ENCODE measurements at places on chromosomes 12 and 14.

DNA sequence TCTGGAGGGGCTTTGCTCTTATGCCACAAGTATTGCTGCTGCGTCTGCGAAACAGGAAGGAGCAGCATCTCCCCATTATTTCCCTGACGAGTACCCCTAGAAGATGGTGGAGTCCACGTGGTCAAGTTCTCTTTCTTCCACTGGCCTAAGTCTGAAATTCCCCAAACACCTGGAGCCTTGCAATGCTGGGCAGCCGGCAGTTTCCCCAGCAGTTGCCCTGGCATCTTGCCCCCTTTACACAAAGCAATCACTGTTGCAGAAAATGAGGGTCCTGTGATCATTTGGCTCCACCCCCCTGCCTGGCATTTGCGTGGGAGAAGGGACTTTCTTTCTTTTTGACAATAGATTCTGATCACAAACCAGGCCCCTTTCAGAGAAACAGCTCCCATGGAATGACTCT, 56.9 kb downstream of the FOS start:
- DNase-seq: no peak

DNA sequence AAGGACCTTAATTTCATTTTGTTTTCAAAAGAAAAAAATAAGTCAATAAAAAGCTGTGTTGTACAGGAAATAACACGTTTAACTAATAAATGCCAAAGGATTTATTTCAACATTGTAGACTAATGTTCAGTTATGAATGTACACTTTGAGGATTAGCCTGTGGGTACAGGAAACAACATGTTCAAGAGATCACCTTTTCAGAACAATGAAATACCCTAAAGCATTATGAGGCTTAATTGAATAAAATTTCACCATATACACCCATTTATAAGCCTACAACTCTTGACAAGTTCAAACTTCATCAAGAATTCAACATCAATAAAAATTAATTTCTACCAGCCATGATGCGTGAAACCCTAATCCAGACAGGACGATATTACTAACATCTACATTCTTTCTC, 56.6 kb upstream of the SLC6A15 start:
- no peak for DNase-seq

- no peak for DNase-seq
These were observed 38.4 kb downstream of the FRS2 start for GRCh38 chr12:69508621-69509020.

GRCh38 chr14:68225321-68225720, 405.7 kb downstream of the RAD51B start:
- no peak for DNase-seq

- no peak for DNase-seq
These were observed 350.6 kb downstream of the DPF3 start for GRCh38 chr14:72543341-72543740.

- DNase-seq: no peak
These were observed 12.1 kb downstream of the SYNE3 start for GRCh38 chr14:95504135-95505029.

DNA sequence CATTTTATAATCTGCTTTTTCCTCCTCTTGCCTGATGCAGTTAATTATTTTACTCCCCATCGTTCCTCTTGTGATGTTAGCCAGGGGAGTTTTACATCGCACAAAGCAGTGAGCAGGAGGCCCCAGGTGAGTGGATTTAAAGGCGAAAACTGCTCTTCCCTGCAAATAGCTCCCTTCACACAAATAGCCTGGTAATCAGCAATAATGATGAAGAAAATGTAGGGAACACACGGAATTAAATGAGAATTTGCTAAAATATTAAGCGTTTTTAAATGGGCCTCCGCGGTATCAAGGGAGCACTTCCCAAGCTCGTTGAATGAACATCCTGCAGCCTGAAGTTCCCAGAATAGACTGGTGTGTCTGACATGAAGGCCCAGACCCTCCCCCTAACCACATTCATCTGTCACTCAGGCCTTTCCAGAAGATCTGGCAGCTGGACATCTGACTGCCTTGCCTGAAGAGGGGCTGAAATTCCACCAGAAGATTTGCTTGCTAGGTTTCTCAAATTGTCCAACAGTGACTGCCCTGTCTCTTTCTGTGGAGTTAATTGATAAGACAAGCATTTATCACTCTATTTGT, 127.2 kb downstream of the CCDC60 start:
- DNase-seq: no peak

DNA sequence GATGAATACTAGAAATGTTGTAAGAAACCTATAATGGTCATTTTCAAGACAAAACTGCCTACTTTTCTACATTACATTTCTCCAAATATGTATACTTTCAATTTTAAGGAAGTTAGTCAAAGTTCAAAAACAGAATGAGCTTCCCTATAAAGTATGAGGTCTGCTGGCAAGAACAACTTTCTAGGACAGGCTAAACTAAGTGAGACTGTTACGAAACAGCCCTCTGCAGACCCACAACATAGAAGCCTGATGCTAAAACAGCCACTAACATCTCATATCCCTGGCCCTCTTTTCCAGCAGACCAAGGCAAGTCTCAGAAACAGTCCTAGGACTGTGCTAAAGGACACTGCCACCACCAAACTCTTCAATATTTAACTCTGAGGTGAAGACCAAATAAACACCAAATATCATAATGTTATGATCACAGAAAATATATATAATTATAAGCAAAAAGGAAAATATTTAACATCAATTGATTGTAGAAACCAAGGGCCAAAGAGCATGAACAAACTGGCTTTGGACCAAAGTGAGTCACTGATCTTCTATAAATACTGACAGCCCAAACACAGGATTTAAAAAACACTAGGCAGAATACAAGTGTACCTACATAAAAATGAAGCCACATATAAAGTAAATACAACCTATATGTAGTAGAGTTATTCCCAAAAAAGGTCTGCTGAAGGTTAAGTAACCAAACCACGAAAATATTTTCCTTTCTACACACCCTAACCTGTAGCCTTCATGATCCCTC, 27.7 kb downstream of the PPP4R3A start:
- DNase-seq: no peak

DNA sequence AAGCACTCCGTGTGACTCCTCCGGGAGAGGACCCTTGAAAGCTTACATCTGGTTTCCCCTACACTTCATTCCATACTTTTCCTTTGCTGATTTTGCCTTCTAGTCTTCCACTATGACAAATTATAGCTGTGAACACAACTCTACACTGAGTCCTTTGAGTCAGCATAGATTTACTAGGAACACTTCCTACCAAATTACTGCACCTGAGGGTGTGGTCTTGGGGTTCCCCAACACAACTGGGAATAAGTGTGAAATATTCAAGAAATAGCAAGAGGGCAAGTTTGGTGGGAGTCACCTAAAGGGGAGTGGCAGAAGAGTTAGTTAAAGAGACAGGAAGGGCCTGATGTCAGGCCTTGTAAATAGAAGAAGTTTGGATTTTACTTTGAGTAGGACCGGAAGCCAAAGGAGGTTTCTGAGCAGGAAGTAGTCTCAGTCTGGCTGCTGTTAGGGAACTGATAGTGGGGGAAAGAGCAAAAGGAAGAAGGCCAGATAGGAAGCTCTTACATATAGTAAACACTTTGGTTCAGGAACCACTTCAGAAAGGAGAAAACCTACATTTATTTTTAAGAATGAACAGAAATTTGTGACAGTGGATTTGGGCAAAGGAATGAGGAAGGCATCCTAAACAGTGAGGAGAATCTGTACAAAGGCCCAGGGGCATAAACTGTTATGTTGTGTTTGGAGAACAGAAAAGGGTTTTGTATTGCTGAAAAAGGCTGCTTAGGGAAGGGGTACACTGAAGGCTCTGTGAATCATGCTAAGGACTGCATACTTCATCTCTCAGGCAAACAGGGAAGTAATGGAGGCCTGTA, 14.2 kb downstream of the SEL1L start:
- no peak for DNase-seq

- DNase-seq: no peak
These were observed 128.8 kb downstream of the NDUFA12 start for GRCh38 chr12:94874518-94875302.

GRCh38 chr12:110039085-110039807, 9.1 kb downstream of the C12orf76 start:
- DNase-seq: no peak

DNA sequence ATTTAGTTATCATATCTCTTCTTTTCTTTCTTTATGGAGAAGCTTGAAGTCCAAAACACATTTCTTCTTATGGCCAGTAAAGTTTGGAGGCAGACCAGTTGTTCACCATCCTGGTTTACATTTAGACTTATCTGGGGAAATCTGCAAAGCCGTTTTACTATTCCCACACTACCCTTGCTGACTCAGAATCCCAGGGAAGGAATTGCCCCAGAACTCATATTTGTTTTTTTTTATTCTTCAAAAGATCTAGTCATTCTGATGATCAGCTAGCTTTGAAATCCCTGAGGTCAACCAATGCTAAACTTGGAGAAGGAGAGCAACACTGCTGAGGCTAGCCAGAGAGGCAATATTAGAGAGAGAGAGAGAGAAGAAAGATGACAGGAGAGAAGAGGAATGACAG, 12.3 kb upstream of the LMO3 start:
- no peak for DNase-seq

- DNase-seq: no peak
These were observed 461 bp downstream of the SLC8A3 start for GRCh38 chr14:70188322-70188658.

DNA sequence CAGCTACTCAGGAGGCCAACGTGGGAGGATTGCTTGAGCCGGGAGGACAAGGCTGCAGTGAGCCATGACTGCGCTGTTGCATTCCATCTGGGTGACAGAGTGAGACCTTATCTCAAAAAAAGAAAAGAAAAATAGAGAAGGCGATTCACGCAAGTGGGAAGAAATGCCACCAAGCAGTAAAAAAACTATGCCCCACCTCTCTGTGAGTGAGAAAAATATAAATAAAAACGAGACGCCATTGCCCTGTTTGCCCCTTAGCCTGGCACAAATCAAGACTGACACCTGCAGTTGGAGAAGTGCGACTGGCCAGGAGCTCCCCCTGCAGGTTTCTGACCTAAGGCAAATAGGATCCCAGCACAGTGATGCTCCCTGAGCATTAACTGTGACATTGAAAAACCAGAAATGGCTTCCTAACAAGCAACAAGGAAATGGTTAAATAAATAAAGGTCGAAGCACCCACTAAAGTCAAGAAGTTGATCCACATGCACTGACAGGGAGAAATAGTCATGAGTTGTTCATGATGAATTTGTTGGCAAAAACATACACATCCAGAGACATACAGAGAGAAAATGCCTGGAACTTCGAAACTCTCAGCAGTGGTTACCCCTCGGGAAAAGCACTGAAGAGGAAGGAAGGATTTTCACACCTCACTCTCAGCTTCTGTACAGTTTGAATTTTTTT, 21.1 kb downstream of the GSC start:
- no peak for DNase-seq

- no peak for DNase-seq
These were observed 120.1 kb downstream of the TTC7B start for GRCh38 chr14:90695997-90696660.

DNA sequence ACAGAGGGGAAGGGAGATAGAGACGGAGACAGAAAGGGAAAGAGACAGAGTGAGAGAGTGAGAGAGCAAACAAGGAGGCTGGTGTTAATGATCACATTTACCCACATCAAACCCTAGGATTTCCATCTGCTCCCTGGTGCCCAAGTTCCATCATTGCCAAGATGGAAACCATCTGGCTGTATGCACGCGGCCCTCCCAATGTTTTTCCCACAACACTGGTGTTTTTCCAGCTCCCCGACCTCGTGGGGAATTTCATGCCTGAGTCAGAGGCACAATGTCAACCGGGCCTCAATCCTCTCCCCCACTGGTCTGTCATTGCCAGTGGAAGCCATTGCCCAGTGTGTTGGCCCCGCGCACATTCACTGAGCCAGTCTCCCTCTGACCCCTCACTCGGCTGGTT, 19.9 kb upstream of the BDKRB2 start:
- no peak for DNase-seq

GRCh38 chr12:101813117-101813516, 17.6 kb downstream of the GNPTAB start:
- DNase-seq: no peak

- peak; percentile 10 for DNase-seq
These were observed 43.5 kb upstream of the PTPRQ start for GRCh38 chr12:80400571-80400991.

- DNase-seq: no peak
These were observed 509.6 kb downstream of the VRK1 start for GRCh38 chr14:97306760-97307246.

GRCh38 chr12:54861927-54862326, 7.6 kb downstream of the MUCL1 start:
- no peak for DNase-seq

DNA sequence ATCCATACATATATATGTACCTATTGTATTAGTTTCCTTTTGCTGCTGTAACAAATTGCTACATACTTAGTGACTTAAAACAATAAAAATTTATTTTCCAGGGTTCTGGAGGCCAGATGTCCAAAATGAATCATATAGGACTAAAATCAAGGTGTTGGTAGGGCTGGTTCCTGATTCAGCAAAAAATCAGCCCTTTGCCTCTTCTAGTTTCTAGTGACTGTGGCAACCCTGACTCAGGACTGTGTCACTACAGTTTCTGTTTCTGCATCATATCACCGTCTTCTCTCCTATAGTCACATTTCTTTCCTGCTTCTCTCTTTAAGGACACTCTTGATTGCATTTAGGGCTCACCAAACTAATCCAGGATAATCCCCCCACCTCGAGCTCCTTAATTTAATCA, 386.3 kb upstream of the TBX3 start:
- no peak for DNase-seq

GRCh38 chr14:36295642-36296627, 24.5 kb downstream of the MBIP start:
- DNase-seq: no peak

- DNase-seq: peak; percentile 34
These were observed 65.8 kb downstream of the RIC8B start for GRCh38 chr12:106840243-106840642.

- no peak for DNase-seq
These were observed 781 bp downstream of the NPAS3 start for GRCh38 chr14:32939254-32940065.

GRCh38 chr12:24227551-24227950, 278.1 kb upstream of the SOX5 start:
- no peak for DNase-seq

- DNase-seq: no peak
These were observed 1.7 kb upstream of the EIF5 start for GRCh38 chr14:103332143-103332919.

DNA sequence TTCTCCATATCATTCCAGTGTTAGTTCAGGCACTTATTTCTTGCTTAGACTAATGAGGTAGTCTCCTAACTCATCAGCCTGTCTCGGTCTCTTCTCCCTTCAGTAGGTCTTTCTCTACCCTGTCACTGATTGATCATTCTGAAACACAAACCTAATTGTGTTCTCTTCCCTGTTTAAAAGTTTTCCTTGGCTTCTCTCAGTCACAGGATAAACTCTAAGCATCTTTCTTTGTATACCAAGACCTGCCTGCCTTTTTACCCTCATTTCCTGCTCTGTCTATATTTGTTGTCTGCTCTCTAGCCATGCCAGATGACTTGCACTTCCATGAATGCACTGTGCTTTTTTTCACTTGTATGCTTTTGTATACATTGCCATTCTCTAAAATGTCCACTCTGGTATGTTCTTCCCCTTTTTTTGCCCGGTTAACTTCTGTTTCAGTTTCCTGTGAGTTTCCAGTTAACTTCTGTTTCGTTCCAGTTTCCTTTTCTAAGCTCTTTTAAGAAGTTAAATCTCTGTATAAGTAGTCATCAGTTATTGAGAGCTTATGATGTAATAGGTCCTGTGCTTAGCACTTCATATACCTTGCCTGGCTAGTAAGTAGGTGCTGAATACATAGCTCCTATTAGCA, 12.8 kb downstream of the DIP2B start:
- no peak for DNase-seq

Measured in right renal pelvis (tissue), 4 donors.